ENCODE measurements at places on chromosomes 2 and 18. TPM values are rescaled to one million over a fixed set of nuclear protein-coding genes. Genes with fewer than 3 reads are reported as not detected.

DNA sequence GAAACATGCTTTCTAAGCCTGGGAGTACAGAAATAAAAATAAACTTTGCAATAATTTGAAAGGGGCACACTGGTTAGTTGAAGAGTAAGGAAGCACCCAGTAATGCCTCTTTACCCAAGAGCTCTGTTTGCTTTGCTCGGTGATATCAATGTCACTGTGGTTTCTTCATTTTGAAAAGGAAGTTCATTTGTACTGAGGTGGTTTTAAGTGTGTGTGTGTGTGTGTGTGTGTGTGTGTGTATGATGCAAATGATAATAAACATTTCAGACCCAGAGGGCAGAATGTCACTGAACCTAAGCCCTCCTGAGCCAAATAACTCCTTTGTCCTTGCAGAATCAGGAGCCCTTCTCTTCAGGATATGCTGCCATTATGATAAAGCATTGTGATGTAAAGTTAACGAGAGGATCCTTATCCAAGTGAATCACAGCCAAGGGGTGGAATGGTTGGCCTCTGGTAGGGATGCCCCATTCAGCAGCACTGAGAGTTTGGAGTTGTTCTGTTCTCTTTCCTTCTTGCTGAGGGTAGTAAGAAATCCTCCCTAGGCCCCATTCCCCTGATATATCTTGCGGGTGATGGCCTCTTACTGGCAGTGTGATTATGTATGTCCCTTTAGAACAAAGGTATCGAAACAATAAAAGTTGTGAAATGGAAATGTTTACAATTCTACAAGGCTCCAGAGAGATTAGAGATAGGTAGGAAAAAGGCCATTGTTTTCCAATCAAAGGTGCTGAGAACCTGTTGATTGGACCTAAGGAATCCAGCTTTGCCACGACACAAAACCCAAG is 7.6 kb downstream of the ITGA6 start:
- no peak for DNase-seq
- H3K4me3 ChIP-seq: no peak overlapping the region
- H3K4me1 ChIP-seq: no peaks in the 10 kb centered on the region
- H3K27me3 ChIP-seq: no peaks in the 10 kb centered on the region
- no peak overlapping the region for H3K27ac ChIP-seq
- no peaks in the 10 kb centered on the region for H3K36me3 ChIP-seq

GRCh38 chr2:64906853-64907536 is 82.2 kb upstream of the SLC1A4 start:
- no peak overlapping the region for H3K27ac ChIP-seq
- no peak overlapping the region for H3K4me3 ChIP-seq
- H3K27me3 ChIP-seq: no peaks in the 10 kb centered on the region
- peaks cover 29% of the 10 kb centered on the region for H3K4me1 ChIP-seq
- H3K36me3 ChIP-seq: no peaks in the 10 kb centered on the region

- H3K4me1 ChIP-seq: no peaks in the 10 kb centered on the region
- DNase-seq: no peak
- H3K36me3 ChIP-seq: no peaks in the 10 kb centered on the region
- H3K27ac ChIP-seq: no peak overlapping the region
- H3K27me3 ChIP-seq: no peaks in the 10 kb centered on the region
- H3K4me3 ChIP-seq: no peak overlapping the region
Measured at GRCh38 chr2:231987124-231987727, 25.7 kb downstream of the DIS3L2 start.

- DNase-seq: no peak
- peaks cover 8% of the 10 kb centered on the region for H3K4me1 ChIP-seq
- H3K27ac ChIP-seq: no peak overlapping the region
Measured at GRCh38 chr2:47028171-47028570, 112.6 kb upstream of the MCFD2 start.

- no peak for DNase-seq
- H3K4me1 ChIP-seq: no peaks in the 10 kb centered on the region
- no peaks in the 10 kb centered on the region for H3K36me3 ChIP-seq
Measured at GRCh38 chr2:56133931-56134629, 49.7 kb upstream of the CCDC85A start.

DNA sequence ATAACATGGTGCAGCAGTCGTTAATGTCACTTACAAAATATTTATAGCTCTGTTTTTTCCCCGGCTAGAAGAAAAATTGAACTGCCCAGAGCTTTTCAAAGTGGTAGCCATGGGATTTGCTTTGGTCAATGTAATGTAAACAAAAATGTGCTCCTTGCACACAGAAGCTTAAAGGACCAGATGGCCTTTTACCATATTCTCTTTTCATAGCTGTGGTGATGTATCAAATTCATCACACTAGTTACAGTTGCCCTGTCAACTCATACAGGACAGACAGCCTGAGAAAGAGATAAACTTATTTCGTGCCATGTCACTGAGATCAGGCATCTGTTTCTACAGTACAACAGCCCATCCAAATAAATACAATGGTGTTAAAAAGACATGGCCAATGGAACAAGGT is 368.1 kb upstream of the CDH19 start:
- H3K27me3 ChIP-seq: no peaks in the 10 kb centered on the region
- no peak overlapping the region for H3K27ac ChIP-seq
- no peaks in the 10 kb centered on the region for H3K4me1 ChIP-seq
- H3K4me3 ChIP-seq: no peak overlapping the region

DOK6 gene
- total RNA-seq: 2.9 TPM

TLX2 gene
- total RNA-seq: not detected

- no peaks in the 10 kb centered on the region for H3K27me3 ChIP-seq
- H3K27ac ChIP-seq: peak overlapping the region; percentile 97
- DNase-seq: no peak
Measured at GRCh38 chr2:241559323-241560161, 997 bp downstream of the BOK start.

All from right lobe of liver (tissue), 6 donors.